Omental fat pad (tissue), 4 donors: ENCODE measurements at places on chromosomes 3 and 15. TPM values are rescaled to one million over a fixed set of nuclear protein-coding genes. Genes with fewer than 3 reads are reported as not detected.

GRCh38 chr15:85318048-85318731 lies 62.2 kb upstream of the AKAP13 start:
- no peak for DNase-seq

GRCh38 chr3:2300938-2301337 lies 202.3 kb downstream of the CNTN4 start:
- no peak for DNase-seq

DNA sequence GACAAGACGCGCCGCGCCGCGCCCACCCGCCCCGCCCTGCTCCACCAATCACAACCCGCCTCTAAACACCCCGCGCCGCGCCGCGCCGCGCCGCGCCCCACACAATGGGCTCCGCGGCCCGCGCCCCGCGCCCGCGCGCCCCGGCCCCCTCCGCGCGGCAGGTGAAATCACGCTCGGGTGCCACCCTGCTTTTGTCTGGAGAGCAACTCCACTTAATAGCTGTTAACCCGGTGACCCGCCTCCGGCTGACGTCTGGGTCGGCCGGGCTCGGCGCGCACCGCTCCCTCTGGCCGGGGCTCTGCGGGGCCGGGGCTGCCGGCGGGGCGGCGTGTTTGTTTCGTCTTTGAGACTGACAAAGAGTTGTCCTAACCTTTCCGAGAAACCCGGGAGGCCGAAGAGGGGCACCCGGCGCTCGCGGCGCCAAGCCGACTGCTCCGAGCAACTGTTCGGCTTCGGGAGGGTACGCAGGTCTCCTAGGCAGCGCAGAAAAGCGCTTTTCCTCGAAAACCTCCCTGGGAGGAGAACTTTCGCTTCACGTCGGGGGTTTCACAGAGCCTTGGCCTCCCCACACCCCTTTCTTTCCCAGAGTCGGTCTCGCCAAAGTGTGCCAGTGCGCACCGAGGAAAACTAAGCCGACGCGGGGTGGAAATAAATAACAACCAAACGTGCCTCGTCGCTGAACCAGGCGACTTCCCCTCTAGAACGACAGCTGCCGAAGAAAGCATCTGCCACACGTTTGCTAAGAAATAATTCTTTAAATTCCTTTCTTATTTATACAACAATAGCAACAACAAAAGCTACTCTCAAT lies 518.4 kb downstream of the FOXP1 start:
- DNase-seq: no peak

GRCh38 chr3:14832975-14833722 lies 14.4 kb downstream of the FGD5 start:
- DNase-seq: no peak

DNA sequence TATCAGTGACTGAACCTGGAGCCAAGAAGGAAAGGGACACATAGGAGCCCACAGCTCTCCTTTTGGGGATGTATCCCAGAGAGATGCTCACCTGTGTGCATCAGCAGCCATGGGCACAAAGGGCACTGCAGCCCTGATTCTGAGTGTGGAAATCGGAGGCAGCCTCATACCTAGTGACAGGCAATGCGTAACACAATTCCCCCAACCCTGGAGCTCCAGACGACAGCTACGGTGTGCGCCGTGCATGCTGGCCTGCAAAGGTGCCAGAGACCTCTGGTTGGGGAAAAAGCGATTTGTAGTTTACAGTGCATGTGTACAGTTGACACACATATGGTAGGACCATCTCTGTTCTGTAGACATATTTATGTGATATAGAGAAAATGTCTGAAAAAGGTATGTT lies 59.0 kb upstream of the PLXNA1 start:
- DNase-seq: no peak

ST8SIA2 gene
- not detected for total RNA-seq

GRCh38 chr3:52245322-52246263 lies at the start of gene PPM1M:
PPM1M (plus strand) TSS chr3:52245759; CDS start chr3:52245825, 66 bp downstream.
- DNase-seq: no peak

FBN1 gene
- 91.5 TPM for total RNA-seq

- DNase-seq: no peak
These were observed 327.8 kb downstream of the GBE1 start for GRCh38 chr3:81433675-81434074.

DNA sequence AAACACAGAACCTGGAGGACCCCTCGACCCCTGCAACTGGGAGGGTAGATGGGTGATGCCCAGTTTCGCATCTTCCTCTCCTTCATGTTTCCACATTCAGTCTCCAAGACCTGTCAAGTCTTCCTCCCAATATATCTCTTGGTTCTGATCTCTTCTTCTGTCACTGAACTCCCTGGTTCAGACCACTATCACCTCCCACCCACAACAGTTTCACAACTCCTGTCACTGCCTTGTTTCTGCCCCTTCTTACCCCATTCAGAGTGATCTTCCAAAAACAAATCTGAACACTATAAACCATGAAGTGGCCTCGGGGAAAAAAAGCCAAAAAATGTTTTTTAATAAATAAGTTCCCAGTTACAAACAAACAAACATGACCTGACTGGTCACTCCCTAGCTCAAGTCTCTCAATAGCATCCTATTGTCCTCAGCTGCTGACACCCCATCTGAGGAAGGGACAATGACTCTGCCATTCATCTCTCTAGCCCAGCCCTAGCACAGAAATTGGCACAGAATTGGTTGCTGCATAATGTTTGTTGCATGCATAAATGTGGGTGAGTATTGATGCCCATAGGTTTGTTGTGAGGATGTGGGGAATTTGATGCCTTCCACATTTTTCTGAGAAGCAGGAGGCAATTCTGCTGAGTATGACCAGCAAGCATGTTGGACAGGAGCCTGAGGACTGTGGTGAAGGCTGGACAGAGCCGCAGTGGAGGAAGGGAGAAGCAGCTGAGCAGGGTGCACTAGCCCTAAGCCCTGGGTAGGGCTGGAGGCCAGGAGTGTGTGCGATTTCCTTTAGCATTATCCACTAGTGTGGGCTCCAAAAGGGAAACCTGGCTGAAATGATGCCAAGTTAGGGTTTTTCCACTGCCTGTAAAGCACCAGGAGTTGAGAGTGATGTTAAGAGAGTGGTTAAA lies 12.2 kb upstream of the XYLB start:
- DNase-seq: no peak

- DNase-seq: no peak
These were observed 29.3 kb upstream of the SLCO3A1 start for GRCh38 chr15:91824256-91824655.

GRCh38 chr3:4831580-4831950 lies 147.7 kb upstream of the BHLHE40 start:
- no peak for DNase-seq

ACAN gene
- 0.12 TPM for total RNA-seq

BUB1B gene
- total RNA-seq: 2.2 TPM

GP9 gene
- total RNA-seq: not detected

GRCh38 chr3:15708882-15709677 lies 88.7 kb downstream of the ANKRD28 start:
- DNase-seq: no peak

DNA sequence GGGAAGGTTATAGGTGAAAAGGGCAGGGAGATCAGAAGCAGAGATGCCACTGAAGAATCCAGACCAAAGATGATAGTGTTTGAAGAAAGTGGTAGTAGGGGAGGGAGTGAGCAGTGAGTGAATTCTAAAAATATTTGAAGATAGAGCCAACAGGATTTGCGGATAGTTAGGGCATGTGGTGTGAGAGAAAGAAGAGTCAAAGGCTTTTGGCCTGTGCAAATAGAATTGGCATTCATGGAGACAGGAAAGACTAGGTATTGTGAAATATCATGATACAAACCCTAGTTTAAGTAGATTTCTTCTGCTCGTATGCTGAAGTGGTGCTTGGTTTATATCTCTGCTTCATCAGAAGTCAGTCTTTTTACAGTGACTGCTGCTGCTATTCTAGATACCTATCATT lies 224.2 kb upstream of the CFAP20DC start:
- no peak for DNase-seq

FETUB gene
- total RNA-seq: not detected

DNA sequence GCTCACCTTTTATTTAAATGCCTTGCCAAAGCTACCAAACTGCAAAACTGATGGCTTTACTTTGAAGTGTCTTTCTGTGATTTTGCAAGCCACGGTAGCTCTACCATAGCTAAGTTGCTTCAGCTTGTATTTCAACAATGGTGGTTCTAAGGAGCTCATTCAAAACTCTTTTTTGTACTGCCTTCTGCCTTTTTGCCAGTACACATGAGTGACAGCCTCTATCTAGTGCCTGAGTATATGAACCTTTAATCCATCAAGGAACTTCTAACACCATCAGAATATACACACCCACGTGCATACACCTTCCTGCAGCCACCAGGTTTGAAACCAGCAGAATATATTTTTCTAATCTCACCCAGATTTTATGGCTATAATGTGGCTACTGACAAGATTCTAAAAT lies 10.4 kb upstream of the NR2F2 start:
- no peak for DNase-seq

GRCh38 chr3:155737844-155738460 lies 6.9 kb downstream of the PLCH1 start:
- no peak for DNase-seq
